ENCODE measurements at places on chromosomes 1 and 21.

GRCh38 chr1:155226910-155227260, 18.4 kb downstream of the MTX1 start:
- no peak for DNase-seq

DNA sequence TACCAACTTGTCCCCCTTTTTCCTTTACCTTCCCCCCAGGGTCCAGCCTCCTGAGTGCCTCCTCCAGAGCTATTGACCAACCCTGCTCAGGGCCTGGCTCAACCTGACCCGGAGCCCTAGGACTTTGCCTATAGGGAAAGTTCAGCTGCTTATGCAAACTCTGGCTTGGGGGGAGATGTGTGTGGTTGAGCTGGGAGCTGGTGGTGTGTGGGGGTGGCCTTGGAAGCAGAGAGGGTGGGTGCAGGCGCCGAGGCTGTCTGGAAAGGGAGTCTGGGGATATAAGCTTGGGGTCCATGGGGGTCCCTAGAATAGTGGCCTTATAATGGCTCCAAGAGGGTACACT, 14.1 kb downstream of the KCNQ4 start:
- DNase-seq, result no peak

DNA sequence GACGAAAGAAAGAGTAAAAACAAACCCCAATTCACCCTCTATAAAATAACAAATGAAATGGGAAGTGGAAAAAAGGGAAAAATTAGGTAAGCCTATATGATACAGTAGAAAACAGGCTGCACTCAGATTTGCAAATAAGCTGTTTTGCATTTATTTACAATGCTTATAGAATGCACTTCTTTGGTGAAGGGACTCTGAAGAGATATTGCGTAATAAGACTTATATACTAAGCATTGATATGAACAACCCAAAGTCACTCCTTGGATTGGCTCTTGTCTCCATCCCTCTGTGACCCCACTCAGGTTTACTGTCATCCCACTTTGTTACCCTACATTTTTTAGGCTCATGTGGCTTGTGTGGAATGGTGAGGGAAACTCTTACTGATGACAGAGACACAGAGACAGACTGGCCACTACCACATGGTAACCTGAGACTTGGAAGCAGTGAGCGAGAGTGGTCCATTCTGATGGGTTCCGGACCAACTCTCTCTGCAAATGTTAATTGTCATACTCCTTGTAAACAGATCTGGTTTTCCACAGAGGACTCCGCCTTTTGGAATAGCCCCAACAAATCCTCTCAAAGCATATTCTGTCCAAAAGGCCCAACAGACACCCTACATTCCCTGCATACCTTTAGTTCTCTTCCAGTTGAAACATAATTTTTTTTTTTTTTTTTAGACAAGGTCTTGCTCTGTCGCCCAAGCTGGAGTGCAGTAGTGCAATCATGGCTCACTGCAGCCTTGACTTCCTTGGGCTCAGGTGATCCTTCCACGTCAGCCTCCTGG, 11.0 kb downstream of the GSTM5 start:
- DNase-seq, result peak; percentile 53

- DNase-seq, result no peak
These were observed 37.1 kb downstream of the EIF2B3 start for GRCh38 chr1:44949286-44949685.

DNA sequence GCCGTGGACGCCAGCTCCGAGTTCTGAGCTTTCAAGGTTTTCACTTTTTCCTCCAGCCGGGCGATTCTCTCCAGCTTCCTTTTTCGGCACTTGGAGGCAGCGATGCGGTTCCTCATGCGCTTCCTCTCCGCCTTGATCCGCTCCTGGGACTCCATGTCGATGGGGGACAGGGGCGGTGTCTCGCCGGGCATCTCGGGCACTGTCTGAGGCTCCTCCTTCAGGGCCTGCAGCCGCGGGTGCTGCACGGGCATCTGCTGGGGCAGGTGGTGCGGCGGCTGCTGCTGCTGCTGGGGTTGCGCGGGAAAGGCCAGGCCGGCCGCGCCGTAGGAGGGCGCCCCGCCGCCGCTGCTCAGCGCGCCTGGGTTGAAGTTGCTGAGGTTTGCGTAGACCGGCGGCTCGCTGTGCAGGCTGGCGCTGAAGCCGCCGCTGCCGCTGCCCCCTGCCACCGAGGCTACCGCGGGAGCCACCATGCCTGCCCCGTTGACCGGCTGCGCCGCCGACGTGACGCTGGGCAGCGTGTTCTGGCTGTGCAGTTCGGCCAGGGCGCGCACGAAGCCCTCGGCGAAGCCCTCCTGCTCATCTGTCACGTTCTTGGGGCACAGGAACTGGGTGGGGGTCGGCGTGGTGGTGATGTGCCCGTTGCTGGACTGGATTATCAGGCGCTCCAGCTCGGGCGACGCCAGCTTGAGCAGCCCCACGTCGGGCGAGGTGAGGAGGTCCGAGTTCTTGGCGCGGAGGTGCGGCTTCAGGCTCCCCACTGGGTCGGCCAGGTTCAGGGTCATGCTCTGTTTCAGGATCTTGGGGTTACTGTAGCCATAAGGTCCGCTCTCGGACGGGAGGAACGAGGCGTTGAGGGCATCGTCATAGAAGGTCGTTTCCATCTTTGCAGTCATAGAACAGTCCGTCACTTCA, 1.4 kb downstream of the JUN start:
- peak; percentile 34 for DNase-seq

DNA sequence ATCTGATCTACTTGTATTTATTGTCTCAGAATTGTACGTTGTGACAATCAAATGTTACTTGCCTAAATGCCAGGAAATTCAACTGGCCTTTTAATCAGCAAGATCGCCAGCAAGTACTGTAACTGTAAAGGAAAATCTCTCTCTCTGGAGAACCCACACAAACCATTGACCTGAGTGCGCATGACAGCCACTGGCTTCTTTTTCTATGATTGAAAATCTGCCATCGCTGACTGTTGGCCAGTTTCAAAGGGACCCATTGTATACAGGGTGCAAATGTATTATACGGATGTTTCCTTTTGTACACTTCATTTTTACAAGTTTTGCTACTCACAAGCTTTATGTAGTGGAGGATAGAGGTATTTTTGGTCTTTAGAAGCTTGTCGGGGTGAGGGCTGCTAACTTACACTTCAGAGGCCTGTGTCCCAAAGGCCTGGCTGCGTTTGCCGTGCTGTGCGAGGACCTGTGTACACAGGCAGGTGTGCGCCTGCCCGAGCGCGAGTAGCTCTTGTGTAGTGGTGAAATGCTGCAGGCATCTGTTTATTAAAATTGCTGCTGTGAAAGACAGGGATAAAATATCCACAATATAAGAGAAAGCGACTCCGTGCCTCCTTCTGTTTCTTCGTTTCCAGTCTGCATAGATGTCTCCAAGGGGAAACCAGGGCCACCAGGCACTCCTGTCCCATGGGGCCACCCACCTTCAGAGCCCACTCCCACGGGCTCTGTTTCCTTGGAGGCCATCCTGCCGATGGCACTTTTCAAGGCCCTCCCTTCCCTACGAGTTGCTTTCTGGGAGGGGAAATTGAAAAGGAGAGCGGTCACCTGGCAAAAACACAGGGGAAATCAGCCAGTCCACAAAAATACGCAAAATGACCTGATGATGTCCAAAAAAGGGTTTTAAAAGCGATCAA, 25.3 kb upstream of the TRAPPC10 start:
- no peak for DNase-seq

DNA sequence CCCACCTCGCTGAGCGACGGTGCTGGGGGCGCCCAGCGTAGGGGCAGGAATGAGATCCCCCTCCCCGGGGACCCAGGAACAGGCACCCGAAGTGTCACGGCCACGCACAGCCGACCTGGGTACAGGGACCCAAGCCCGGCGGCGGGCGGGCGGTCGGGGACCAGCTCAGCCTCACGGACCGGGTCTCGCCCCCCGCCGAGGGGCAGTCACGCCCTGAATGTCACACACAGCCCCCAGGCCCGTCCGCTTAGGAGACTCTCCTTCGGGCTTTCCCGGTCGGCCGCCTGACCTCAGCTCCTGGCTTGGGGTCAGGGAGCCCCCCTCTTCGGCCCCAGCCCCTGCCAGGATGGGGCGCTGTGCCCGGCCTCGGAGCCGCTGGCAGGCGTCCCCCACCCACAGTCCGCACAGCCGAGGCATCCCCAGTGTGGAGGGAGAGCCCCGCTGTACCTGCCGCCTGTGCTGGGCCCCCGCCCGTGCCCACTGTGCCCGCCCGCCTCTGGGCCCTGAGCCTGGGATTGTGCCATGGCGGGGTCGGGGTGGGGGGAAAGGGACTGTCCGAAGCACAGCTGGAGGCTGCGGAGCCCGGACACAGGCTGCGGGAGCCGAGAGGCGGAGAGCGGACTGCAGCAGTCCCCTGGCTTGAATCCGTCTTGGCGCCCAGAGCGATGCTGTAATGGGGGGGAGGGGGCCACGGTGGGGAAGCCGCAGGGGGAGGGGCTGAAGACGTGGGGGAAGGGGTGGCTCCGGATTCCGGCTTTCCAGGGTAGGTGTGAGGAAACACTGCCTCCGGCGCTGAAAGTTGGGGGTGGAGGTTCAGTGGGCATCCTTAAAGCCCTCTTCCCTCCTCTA, 627 bp upstream of the DLGAP3 start:
- no peak for DNase-seq

- DNase-seq, result no peak
These were observed 2.8 kb upstream of the NUP210L start for GRCh38 chr1:154157520-154158306.

GRCh38 chr1:26472320-26472900, at the start of gene HMGN2:
Gene HMGN2 (plus strand): TSS chr1:26472440. CDS start chr1:26472613, 173 bp downstream.
- DNase-seq, result peak; percentile 93

- DNase-seq, result no peak
These were observed 94.1 kb upstream of the CASZ1 start for GRCh38 chr1:10890491-10891071.

GRCh38 chr1:86616871-86617270, 70.0 kb downstream of the CLCA4 start:
- DNase-seq, result no peak

DNA sequence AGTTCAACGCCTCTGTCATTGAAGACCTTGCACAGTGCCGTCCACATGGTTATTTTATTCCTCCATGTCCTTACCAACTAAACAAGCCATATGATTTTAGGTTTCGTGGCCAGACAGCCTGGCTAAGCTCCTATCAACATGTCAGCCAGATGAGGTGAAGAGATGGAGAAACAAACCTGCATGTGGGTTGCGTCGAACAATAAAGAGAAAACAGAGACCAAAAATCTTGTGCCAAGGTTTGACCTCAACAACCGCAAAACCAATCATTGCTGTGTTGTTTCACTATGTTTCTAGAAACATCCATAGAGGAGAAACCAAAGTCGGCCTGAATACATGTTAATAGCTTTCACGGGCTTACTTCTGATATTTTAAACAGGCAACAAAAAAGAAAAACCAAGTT, 544.6 kb downstream of the SMYD3 start:
- DNase-seq, result no peak

- no peak for DNase-seq
These were observed 50.2 kb downstream of the UBE4B start for GRCh38 chr1:10082785-10083479.

DNA sequence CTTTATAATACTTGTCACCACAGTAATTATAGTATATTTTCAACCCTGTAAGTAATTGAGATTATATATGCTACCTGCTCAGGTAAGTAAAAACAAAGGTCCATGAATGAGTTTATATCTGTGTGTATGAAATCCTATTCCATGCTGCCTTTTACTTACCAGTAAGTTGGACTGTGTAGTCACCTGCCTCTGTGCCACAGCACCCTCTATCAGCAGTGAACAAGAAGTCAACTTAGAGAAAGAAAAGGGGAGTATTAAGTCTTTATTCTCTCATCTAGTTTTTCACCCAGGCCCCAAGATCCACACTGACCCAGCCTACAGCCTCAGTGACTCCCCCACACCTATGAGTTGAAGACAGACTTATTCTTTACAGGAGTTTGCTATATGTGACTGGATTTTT, 36.9 kb upstream of the IFI16 start:
- no peak for DNase-seq

GRCh38 chr1:25804244-25804963, 4.4 kb downstream of the SELENON start:
- DNase-seq, result no peak

DNA sequence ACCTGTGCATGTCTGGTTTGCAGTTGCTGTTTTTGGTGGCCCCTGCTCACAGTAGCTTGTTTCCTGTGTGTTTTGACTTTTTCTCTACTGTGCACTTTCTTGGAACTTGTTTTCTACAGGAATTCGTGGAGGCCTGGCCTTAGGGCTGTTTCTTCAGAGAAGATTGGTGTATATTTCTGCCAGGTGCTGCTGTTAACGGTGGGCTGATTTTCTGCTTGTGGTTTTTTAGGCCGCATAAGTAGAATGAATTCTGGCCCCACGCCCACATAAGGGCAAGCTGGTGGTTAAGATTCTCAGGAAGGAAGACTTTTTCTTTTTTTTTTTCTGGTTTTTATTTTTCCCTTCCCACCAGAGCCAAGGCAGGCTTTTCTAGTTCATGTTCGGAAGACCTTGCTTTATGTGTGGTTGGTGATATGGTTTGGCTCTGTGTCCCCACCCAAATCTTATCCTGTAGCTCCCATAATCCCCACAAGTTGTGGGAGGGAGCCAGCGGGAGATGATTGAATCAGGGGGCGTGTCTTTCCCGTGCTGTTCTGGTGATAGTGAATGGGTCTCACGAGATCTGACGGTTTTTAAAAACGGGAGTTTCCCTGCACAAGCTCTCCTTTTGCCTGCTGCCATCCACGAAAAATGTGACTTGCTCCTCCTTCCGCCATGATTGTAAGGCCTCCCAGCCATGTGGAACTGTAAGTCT, 71.5 kb upstream of the DISP3 start:
- DNase-seq, result no peak

- DNase-seq, result no peak
These were observed 280.9 kb downstream of the GRIK1 start for GRCh38 chr21:29658934-29659203.

- no peak for DNase-seq
These were observed 15.3 kb downstream of the LDLRAD1 start for GRCh38 chr1:54002544-54003248.

DNA sequence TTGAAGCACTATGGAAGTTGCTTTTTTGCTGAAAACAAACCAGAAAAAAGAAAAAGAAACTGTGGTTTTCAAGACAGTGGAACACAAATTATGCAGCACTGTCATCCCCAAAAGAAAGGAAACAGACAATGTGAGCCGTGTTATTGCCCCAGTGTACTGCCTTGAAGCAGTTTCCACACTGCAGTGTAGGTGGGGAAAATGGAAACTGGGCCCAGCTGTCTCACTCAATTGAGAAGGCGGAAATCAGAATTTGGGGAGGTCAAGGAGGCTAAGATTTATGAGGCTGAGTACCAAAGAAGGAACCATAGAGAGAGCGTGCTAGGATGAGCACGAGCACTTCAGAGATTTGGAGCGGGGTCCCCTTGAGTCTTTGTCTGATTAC, 55.5 kb downstream of the MPZL1 start:
- no peak for DNase-seq
